Sigmoid colon (tissue), 7 donors: ENCODE measurements at places on chromosomes 4 and X.

GRCh38 chr4:21806991-21807390 lies 141.6 kb downstream of the KCNIP4 start:
- no peaks in the 10 kb centered on the region for H3K27me3 ChIP-seq
- no peak overlapping the region for H3K27ac ChIP-seq
- DNase-seq = no peak
- H3K36me3 ChIP-seq = no peaks in the 10 kb centered on the region
- no peaks in the 10 kb centered on the region for H3K4me1 ChIP-seq

GRCh38 chr4:75126058-75126457 lies 193.1 kb downstream of the PARM1 start:
- H3K36me3 ChIP-seq = no peaks in the 10 kb centered on the region
- DNase-seq = no peak
- no peak overlapping the region for H3K4me3 ChIP-seq
- no peaks in the 10 kb centered on the region for H3K4me1 ChIP-seq

- no peak overlapping the region for H3K4me3 ChIP-seq
- no peak overlapping the region for H3K27ac ChIP-seq
- H3K27me3 ChIP-seq = no peaks in the 10 kb centered on the region
- DNase-seq = no peak
These were observed 82.8 kb downstream of the CHIC2 start for GRCh38 chr4:53981567-53981966.

DNA sequence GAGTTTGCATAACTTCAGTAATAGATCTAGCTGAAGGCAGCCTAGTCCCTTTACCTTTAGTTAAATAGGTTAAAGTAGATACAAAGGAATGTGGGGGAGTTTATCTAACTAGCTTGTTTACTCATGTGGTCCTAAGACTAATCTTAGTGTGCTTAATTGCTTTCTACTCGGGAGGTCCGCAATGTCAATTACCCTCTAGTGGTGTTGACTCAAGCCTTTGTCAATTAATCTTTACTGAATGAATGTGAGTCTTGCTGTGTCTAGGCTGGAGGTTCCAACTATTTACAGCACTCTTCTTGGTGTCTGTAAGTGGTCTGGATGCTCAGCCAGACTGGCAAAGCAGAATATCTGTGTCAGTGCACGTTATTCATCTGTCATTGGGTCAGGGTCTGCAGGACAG lies 17.9 kb upstream of the YTHDC1 start:
- no peaks in the 10 kb centered on the region for H3K4me1 ChIP-seq
- H3K27me3 ChIP-seq = no peaks in the 10 kb centered on the region
- no peak overlapping the region for H3K27ac ChIP-seq
- H3K36me3 ChIP-seq = no peaks in the 10 kb centered on the region
